ENCODE measurements at places on chromosomes 3 and 15. TPM values are rescaled to one million over a fixed set of nuclear protein-coding genes. Genes with fewer than 3 reads are reported as not detected.

DNA sequence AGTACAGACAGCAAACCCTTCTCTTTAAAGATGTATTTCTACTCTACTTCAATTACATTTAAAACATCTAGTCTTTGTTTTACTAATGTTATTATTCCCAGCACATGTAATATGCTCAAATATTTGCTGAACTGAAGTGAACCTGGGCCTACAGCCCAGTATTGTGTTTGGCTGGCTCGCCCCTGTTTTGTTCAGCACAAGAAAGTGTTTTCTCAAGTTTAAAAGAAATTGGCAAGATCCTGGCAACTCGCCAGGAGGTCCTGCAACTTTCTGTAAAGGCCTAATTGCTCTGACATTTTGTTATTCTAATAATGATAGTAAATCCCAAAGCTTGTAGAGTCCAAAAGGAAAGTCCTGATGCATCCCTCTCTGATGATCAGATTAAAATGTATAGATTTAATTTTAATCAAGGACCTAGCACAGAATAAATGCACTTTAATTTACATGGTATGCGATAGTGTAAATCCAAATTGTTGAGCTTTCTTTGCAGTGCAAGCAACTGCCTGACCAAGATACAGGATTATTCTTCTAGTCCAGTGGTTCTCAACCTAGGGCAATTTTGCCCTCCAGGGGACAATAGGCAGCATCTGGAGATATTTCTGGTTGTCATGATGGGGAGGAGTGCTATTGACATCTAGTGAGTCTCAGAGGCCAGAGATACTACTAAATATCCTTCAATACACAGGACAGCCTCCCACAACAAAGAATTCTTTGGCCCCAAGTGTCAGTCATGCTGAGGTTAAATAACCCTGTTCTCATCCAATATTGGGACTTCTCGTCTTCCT, 35.7 kb upstream of the TMOD3 start:
- DNase-seq, result peak; percentile 65

DNA sequence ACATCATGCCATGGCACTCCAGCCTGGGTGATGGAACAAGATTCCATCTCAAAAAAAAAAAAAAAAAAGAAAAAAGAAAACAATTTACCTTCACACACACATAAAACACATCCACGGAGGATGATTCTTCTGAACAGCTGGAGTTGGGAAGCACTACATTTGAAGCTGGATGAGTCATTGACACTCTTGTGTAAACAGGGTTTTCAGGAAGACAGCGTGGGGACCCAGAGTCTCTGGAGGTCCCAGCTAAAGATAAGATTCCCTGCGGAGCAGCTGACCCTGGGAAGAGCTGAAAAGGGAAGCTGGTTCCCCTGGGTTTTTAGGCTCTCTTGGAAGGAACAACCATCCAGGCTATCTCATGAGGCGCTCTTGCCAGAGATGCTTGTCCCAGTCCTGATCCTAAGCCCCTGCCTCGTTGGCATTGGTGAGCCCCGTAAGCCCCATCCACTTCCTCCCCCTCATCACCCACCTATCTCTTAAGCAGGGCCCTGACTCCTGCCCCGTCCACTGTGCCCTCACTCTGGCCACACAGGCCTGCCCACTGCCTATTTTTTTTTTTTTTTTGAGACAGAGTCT, 32.0 kb upstream of the FURIN start:
- DNase-seq, result no peak

DNA sequence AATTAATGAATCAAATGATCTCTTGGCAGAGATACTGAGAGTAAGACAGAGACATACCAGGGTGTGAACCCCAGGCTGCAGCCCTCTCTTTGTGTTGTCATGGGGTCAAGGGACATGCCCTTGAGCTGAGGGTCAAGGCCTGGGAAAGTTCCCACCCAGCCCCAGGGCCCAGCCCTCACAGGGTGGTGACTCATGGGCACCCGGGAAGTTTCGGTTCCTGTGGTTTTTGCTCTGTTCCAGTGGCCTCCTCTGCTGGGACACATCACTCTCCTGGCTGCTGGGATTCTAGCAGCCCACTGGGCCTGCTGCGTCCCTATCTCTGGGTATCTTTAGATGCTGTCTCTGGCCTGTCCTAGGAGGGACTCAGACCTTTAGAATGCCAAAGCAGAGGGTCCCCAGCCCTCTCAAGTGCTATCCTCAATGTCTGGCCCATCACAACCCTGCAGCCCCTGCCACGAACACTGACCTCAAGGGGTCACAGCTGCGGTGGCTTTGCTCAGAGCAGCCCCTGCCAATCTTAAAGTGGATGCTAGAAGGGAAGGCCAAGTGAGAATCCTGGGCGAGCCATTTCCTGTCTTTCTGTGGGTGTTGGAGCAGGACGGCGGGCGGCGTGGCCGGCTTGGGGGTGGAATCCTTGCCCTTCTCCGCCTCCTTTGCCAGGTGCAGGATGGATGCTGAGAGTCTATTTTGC, 148.4 kb upstream of the TLE3 start:
- peak; percentile 64 for DNase-seq

DNA sequence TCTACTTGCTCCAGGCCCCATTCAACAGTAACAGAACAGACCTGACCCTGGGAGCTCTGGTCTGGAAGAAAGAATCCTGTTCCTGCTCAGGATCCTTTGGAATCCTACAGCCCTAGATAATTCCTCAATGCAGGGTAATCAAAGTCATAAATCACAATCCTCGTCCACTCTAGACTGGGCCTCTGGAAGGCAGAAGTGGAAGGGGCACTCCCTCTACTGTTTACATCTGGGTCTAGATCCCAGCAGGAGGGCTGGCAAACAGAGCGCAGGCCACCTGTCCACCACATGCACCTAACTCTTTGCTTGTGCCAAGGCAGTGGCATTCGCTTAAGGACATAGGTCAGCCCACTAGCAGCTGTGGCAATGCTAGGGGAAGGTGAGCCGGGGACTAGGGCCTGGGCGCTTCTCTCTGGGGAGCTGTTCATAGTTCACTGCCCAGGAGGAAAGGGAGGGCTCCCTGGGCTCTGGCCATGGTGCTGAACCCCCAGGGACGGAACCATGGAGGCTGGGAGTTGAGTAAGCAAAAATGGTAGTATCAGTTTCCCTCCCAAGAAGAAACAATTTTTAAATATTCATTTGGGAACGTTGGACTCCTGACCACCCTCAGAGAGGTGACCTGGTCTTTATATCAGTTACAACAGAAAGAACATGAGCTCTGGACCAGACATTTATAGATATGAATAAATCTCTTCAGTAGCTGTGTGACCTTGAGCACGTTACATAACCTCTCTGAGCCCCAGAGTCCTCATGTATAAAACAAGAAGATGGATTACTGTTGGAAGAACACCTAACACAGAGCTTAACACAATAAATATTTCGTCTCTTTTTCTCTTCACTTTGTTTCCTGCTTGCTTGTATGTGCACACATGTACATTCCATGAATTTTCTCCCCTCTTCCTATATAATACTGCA, 90.2 kb downstream of the NTRK3 start:
- no peak for DNase-seq

DNA sequence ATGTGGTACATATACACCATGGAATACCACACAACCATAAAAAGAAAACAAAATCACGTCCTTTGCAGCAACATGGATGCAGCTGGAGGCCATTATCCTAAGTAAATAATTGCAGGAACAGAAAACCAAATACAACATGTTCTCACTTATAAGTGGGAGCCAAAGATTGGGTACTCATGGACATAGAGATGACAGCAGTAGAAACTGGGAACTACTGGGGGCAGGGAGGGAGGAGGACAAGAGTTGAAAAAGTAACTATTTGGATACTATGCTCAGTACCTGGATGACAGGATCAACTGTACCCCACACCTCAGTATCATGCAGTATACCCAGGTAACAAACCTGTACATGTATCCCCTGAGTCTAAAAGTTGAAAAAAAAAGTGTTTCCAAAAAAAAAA, 23.2 kb upstream of the ATOSA start:
- DNase-seq, result no peak

DNA sequence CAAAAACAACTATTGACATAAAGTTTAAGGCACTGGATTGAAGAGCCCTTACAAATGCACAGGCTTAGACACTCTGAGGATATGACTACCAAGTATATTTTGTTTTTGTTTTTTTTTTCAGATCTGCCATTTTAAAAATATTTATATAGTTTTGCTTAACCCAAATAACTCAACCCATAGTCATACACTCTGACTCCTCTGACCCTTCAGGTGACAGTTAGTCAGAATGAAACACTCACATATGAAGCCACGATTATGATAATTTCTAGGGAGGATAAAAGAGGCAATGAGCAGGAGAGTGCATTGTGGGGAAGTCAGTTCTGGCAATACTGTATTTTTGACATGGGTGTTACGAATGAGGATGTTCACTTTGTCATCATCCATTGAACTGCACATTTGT, 774.7 kb downstream of the MECOM start:
- DNase-seq, result no peak

- no peak for DNase-seq
Observed at GRCh38 chr3:62987721-62988120, 112.5 kb upstream of the CADPS start.

DNA sequence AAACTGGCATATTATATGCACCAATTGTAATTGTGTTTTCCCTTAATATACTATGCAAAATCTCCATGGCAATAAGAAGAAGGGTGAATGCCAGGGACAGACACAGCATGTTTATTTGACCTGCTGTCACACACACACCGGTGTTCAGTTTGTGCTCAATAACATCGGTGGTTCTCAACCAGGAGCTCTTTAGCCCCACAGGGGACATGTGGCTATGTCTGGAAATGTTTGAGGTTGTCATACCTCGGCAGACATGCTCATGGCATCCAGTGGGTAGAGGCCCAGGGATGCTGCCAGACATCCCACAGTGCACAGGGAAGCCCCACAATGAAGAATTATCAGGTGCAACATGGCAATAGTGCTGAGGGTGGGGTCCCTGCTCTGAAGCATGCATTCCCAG, 38.2 kb downstream of the GLB1 start:
- no peak for DNase-seq

DNA sequence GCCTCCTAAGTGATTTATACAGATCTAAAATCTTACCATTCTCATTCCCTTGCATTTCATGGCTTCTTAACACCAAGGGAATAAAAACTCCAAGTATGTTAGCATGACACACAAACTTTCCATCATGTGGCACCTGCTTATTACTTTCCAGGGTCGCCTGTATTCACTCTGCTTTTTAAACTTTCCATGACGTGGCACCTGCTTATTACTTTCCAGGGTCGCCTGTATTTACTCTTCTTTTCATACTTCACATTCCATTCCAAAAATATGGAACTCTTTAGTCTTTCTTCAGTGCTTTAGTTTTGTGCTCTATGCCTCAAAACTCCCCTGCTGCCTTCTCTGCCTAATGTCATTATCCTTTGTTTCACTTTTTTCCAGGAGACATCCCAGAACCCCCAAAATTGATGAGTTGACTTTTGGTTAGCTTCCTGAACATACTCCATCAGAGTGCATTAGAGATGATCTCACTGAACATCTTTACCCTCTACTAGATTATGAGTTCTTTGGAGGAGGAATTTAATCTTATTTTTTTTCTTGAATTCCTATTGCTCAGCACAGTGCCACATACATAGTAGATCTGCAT, 47.0 kb downstream of the CALML4 start:
- DNase-seq, result no peak

DNA sequence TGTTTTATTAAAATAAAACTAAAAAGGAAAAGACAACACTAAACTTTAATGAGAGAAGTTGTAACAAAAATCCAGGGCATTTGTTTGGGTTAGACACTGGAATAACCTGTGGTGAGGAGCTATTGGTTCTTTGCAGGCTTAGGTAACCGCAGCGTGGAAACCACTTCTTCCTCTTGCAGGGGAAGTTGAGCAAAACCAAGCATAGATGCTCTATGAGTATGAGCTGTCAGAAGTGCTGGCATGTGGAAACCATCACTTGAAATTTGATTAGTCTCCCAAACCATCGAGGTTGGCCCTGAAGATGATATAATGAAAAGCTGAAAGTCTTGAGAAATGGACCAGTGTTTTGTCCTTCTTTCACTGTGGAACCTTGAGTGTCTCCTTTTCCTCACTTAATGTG, 127.1 kb upstream of the RBMS3 start:
- no peak for DNase-seq

DNA sequence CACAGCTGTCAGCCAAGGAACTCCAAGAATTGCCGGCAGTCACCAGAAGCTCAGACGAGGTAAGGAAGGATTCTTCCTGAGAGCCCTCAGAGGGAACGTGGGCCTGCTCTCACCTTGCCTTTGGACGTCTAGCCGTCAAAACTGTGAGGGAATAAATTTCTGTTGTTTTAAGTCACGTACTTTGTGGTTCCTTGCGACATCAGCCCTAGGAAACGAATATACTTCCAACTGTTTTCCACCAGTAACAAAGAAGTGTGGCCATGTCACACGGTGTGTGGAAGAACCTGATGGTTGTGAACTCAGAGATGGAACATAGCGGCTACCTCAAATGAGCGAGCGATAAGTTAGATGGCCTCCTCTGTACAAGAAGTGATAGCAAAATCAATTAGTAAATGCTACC, 41.0 kb upstream of the B3GNT5 start:
- DNase-seq, result no peak

GRCh38 chr15:50791486-50791885, 26.0 kb upstream of the SPPL2A start:
- DNase-seq, result no peak

GRCh38 chr3:39141171-39141995, 12.0 kb downstream of the CSRNP1 start:
- DNase-seq, result peak; percentile 67

- no peak for DNase-seq
Observed at GRCh38 chr3:33652736-33653135, 65.3 kb downstream of the CLASP2 start.

DNA sequence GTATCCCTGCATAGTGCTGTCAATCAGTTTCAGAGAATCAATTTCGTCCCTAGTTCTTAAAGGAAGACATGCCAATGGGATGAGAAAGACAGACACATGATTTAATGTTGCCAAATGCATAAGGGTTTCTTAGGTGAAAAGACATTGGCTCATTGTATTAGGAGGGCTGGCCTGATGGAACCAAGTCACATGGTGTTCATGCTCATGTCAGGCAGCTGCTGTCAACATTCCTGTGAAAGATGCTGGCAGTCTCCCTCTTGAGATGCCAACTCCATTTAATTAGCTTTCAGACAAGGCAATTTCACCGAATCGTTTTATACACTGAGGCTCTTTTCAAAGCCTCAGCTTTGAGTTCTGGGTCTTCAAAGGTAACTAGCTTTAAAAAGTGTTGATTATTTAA, 16.1 kb upstream of the IL1RAP start:
- DNase-seq, result no peak

Gene ALDH1L1
- 21.5 TPM for total RNA-seq

Gene SMCO1
- total RNA-seq, result 89.9 TPM

Gene AHSG
- not detected for total RNA-seq

Gene GHRL
- not detected for total RNA-seq

Gene OPA1
- total RNA-seq, result 105 TPM

Gene SIN3A
- 25.4 TPM for total RNA-seq

Gene MESP1
- total RNA-seq, result 11.6 TPM

Measured in Right ventricle myocardium superior (tissue), 1 donor.